Osteoblast (primary cell): ENCODE measurements at places on chromosomes 5 and 9. TPM values are rescaled to one million over a fixed set of nuclear protein-coding genes. Genes with fewer than 3 reads are reported as not detected.

GRCh38 chr5:112965733-112966306, 10.8 kb upstream of the DCP2 start:
- H3K27ac ChIP-seq, result no peak overlapping the region
- no peaks in the 10 kb centered on the region for H3K27me3 ChIP-seq
- H3K4me3 ChIP-seq, result no peak overlapping the region
- no peaks in the 10 kb centered on the region for H3K36me3 ChIP-seq
- DNase-seq, result no peak
- H3K4me1 ChIP-seq, result peaks cover 14% of the 10 kb centered on the region

GRCh38 chr5:15550502-15551112, 50.6 kb downstream of the FBXL7 start:
- H3K4me1 ChIP-seq, result no peaks in the 10 kb centered on the region
- H3K27ac ChIP-seq, result no peak overlapping the region
- H3K36me3 ChIP-seq, result no peaks in the 10 kb centered on the region
- H3K27me3 ChIP-seq, result no peaks in the 10 kb centered on the region
- H3K4me3 ChIP-seq, result no peak overlapping the region
- DNase-seq, result peak; percentile 5

GRCh38 chr5:74464512-74465209, 175.9 kb downstream of the ENC1 start:
- DNase-seq, result no peak
- no peak overlapping the region for H3K4me3 ChIP-seq
- H3K36me3 ChIP-seq, result no peaks in the 10 kb centered on the region

GRCh38 chr9:15307523-15307841, 466 bp upstream of the TTC39B start:
- H3K4me3 ChIP-seq, result peak overlapping the region; percentile 93
- H3K36me3 ChIP-seq, result no peaks in the 10 kb centered on the region
- no peak for DNase-seq
- H3K27ac ChIP-seq, result no peak overlapping the region
- no peaks in the 10 kb centered on the region for H3K27me3 ChIP-seq
- H3K4me1 ChIP-seq, result peaks cover 13% of the 10 kb centered on the region

DNA sequence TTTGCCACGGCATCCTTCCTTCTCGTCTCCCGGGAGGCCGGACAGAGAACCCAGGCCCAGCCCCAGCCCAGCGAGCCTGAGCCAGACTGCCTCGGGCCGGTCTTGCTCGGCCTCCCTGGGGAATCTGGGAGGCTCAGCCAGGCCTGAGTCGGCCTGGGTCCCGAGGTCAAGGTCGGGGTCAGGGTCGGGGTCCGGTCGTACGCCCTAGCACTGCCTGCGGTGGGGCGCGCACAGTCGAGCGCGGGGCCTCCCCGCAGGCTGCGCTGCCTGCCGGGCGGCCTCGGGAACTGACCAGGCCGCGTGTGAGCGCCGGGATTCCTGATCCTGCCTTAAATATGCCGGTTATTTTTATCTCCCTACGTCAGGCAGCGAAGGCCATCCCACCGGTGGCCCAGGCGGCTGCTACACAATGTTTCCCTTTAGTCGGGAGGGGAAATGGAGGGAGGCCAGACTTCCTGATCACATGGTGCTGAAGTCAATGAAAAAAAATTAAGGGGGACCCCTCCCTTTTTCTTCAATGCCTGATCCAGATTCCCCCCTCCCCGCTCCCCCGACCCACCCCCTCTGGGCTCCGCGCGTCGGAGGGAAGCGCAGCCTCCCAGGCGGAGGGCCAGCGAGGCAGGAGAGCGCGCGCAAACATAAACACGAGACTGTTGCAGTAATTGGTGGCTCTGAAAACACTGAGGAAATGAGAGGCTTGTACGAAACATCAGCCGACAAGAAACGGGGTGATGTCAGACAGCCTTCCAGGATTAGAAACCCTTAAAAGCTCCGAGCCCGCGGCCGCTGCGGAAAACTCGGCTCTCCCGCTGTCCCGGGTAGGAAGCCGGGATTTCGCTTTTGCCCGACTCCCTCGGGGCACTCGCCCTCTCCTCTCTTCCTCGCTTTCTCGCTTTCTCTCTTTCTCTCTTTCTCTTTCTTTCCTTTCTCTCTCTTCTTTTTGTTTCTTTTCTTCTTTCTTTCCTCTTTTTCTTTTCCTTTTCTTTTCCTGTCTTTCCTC, 148.2 kb upstream of the KLF4 start:
- H3K36me3 ChIP-seq, result no peaks in the 10 kb centered on the region
- peak overlapping the region; percentile 71 for H3K4me3 ChIP-seq
- peak overlapping the region; percentile 98 for H3K27ac ChIP-seq
- peaks cover 36% of the 10 kb centered on the region for H3K4me1 ChIP-seq

The ECSCR gene
- total RNA-seq, result 0.36 TPM in 1 of 2 replicates, not detected in the other

The IFNA21 gene
- total RNA-seq, result not detected in 2 replicates
